NCI-H146 (cell line): ENCODE measurements at places on chromosomes 12 and 14.

GRCh38 chr12:27824126-27824842, 44.2 kb upstream of the MANSC4 start:
- no peak for DNase-seq

DNA sequence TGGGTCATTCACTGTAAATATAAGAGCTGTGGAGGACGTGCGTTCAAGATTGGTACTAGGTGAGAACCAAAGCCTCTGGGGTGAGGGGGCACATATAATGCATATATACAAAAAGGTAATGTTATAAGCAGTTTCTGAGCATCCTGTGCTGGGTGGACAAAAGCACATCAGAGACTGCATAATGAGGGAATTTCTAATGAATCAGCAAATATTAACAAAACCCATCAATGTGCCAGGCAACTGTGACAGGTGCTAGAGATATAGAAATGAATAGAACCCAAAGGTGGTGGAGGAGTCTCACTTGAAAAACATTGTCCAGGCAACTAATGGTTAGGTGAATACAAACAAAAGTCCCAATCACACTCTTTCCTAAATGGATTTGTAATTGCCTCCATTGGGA, 74.7 kb downstream of the GPR65 start:
- DNase-seq, result peak; percentile 97

DNA sequence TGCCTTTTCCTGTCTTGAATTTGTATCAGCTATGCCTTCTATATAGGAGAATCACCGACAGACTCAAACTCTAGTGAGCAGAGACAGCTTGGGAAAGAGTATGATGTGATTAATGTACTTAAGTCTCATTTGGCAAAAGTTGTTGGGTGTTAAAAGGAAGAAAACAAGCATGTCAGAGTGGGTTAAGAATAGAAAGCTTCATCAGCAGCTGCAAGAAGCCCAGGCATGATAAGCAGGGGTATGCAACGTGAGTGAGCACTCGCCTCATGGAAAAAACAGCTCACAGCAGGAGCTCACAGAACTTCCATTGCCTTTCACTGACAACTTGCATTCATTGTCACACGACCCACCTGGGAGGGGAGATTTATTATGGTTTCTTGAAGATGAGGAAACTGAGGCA, 35.9 kb upstream of the WNK1 start:
- peak; percentile 11 for DNase-seq

GRCh38 chr12:122917507-122918121, 21.7 kb upstream of the VPS37B start:
- no peak for DNase-seq

- peak; percentile 86 for DNase-seq
These were observed 522 bp downstream of the R3HDM2 start for GRCh38 chr12:57430112-57430930.

GRCh38 chr14:64758691-64759554, 54.7 kb downstream of the PLEKHG3 start:
- no peak for DNase-seq

GRCh38 chr14:92520102-92521057, 6.8 kb downstream of the RIN3 start:
- DNase-seq, result no peak

GRCh38 chr12:75389706-75390105, 1.2 kb upstream of the GLIPR1L2 start:
- no peak for DNase-seq

- no peak for DNase-seq
These were observed 23.8 kb downstream of the SPTB start for GRCh38 chr14:64855721-64856528.

- DNase-seq, result no peak
These were observed 13.8 kb downstream of the KCNMB4 start for GRCh38 chr12:70379846-70380245.

GRCh38 chr14:90911121-90911520, 94.9 kb upstream of the TTC7B start:
- DNase-seq, result no peak
